ENCODE measurements at places on chromosomes 4 and X.

GRCh38 chr4:143411527-143412419 lies 75.1 kb downstream of the GAB1 start:
- peak; percentile 63 for DNase-seq

GRCh38 chr4:67576538-67576937 lies 18.0 kb downstream of the STAP1 start:
- DNase-seq, result no peak

DNA sequence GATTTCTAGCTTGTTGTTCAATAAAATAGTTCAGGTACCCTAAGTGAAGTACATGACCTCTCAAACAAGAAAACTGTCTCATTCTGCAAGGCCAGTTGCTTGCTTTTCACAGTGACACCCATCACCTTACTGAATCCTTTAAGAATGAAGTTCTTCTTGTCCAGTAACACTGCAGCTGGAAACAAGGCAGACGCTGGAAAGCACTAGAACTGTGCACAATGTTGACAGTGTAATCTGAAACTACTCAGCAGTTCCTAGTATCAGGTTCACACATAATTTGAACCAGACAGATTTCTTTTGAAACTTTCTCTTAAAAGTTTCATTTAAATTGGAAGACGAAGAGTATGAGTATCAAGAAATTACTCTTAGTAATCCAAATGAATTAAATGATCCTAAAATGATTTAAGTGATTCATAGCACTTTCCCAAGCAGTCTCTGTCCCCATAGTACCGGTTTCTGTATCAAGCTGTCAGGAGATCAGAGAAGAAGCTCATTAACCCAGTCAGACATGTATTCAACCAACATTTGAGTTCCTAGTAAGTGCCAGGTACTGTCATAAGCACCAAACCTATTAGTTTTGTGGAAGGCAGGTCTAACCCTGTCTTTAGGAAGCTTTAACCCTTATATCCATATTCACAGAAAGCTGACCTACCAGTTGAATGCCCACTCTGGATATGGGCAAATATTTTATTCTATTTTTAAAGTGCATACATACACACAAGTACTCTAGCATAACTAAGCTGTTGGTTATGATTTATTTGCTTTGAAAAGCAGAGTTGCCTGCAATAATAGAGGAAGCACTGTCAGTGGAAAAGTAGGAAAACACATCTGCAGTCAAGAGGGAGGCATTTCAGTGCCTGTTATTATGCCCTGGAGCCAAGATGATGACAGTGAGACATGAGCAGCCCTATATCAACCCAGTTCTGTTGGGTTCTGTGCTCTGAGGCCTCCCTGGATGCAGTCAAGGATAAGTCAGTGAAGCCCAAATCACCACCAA lies 63.6 kb downstream of the PALLD start:
- DNase-seq, result peak; percentile 15

DNA sequence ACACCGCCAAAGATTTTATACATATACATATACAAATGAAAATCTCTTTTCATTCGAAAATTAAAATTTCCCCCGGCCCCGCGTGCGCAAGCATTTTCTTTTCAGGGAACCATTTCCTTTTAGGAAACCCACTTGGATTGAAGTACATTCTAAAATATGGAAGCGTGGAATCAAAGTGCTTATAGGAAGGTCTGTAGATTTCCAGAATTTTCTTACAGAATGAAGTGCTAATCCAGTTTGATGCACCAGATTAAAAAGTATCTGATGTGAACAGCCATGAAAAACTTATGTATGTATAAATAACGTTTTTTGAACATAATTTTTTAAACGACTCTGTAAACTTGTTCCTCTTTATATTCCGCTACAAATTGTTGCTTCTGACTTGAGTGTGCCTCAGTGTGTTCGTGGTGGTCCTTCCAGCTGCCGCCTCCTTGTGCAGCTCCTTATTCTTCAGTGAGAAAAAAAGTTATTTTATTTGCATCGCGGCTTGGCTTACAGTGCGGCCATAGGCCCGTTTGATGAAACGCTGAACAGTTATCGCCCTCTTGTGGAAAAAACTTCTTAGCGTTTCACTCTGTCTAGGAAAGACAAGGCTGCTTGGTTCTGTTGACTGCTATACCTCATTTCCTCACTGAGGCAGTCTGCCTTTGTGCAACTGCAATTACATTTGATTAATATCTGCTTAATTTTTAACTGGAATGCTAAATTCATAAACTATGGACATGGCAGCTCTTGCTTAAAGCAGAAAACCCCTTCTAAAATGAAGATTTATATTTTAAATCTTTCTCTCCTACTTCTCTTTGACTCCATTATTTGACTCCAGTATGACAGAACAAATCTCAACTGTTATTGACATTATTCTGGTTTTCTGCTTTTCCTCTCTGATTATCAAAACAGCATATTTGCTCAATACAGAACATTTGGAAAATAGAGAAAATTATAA lies 4.7 kb upstream of the NKX6-1 start:
- peak; percentile 70 for DNase-seq

- DNase-seq, result no peak
Measured at GRCh38 chr4:142040043-142040442, 403.7 kb downstream of the IL15 start.

GRCh38 chr4:69224891-69225290 lies 10.3 kb upstream of the UGT2B11 start:
- no peak for DNase-seq

DNA sequence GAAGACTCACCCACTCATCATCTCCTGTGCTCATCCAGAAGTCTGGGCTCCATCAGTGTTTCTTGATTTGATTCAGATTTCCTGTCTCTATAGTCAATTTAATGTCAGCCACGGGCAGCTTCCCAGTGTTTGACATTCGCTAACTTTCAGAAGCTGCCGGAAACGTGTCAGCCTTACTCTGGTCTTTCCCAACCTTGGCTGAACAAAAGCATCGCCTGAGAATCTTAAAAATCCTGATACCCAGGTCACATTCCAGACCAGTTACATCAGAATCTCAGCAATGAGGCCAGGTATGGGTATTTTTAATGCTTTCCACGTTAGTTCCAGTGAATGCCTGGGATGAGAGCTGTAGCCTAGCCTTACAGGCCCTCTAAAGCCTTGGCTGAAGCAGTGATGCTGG lies 233.8 kb downstream of the FRMPD4 start:
- no peak for DNase-seq

- no peak for DNase-seq
Measured at GRCh38 chr4:125836597-125837195, 521.9 kb downstream of the FAT4 start.

- no peak for DNase-seq
Measured at GRCh38 chrX:79182071-79182470, 37.6 kb downstream of the GPR174 start.

DNA sequence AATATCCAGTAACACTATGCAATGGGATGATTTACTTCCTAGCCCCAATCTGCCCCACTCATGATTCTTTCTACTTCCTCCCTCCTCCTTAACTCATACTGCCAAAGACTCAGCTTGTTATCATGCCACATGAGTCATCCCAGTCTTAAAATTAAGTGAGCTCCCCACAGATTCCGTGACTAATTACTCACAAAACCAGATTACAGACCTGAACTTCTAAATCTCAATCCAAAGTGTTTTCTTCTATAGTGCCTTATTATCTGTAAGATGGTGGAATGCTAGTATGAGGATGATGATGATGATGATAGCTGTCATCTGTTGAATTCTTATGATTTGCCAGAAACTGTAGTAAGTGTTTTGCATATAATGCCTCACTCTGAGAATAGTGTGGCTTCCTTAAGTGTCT lies 27.7 kb upstream of the GPC3 start:
- no peak for DNase-seq

DNA sequence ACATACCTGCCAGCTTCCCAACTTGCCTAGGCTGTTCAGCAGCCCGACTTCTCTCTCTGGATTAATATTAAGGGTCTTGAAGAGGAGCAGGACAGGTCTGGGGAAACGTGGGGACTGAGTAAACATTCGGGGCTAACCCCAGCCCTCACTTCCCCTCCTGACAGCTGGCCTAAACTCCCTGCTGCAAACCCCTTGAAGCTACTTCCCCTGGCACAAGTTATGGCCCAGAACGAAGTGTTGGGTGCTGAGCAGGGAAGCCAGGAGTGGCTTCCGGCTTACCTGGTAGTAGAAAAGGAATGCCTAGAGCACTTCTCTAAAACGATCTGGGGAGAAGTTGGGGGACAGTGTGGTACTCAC lies 200.0 kb downstream of the BCOR start:
- DNase-seq, result no peak

GRCh38 chr4:6586715-6587325 lies 11.8 kb downstream of the MAN2B2 start:
- no peak for DNase-seq

- no peak for DNase-seq
Measured at GRCh38 chr4:166777760-166778159, 456.5 kb downstream of the SPOCK3 start.

GRCh38 chrX:98207947-98208346 lies 1324.2 kb downstream of the RPA4 start:
- no peak for DNase-seq

DNA sequence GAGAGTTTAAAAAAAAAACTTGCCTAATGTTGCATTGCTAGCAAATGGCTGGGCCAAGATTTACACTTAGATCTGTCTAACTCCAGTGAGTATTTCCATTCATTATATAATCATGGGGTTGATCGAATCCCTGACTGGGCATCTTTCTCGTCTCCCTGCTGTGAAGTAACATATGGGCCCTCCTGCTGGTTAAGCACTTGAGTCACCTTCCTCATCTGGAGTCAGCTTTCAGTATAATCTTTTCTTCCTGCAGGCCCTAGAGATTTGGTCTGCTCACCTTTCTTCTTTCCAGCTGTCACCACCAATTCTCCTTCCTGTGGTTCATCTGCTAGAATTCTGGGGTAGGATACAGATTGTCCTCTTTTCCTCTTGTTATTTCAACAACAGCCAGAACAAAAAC lies 41.6 kb downstream of the TIGD2 start:
- DNase-seq, result no peak

DNA sequence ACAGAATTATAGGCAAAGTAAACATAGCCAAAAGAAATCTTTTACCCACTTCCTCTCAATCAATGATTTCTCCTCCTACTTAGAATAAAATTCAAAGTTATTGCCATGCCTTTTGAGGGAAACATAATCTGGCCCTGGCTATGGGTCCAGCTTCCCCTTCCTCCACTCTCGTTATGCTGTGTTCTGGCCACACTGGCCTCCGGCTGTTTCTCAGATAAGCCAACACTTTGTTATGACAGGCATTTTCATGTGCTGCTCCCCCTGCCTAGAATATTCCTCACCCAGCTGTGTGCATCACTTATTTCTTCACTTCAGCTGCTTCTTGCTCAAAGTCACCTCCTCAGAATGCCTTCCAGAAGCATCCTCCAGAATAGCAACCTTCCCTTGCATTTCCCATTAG lies 386.6 kb upstream of the AADAT start:
- no peak for DNase-seq

DNA sequence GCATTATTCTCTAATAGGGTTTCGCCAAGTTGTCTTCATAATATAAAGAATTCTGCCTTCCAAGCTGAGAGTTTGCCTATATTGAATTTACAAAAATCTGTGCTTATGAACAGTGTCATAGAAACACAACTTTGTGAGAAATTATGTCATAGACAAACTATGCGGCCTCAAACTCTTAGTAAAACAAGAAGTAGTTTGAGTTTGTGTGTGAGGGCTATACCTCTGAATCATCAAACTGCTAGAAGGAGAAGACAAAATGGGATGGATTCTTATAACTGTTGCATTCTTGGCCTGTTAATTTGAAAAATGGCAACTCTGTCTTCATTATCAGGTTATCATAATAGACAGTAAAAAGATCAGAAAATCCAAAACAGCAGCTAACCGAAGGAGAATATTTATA lies 46.1 kb upstream of the NAP1L5 start:
- no peak for DNase-seq

DNA sequence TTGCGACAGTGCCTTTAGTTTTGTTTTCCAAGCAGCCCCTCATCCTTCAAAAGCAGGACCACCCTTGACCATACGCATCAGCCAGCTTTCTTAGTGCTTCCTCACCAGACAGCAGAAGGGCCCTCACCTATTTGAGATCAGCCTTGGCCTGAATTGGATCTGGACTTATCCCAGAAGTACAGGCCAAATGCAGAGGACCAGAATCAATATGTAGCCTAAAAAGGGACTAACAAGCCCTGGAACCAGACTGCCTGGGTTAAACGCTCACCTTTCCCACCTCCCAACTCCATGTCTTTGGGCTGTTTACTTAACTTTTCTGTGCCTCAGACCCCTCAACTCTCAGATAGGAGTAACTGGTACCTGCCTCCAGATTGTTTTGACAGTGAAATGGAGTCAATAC lies 77.7 kb upstream of the ATP6AP2 start:
- no peak for DNase-seq

DNA sequence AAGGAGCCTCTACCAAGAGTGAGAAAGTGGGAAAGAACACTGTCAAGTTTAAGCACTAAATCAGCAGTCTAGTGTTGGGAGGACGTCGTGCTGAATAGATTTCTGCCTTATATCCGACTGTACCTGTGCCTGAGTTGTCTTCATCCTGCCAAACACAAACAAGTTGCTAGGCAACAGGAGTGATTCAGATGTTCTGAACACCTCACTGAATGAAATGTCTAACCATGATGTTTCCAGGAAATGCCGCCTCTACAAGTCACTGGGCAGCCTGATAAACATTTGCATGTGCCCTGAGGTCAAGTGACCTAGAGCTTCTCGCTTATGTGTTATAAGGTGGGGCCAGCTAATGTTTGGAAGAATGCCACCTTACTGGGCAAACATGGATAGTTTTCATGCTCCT lies 37.9 kb downstream of the SGMS2 start:
- DNase-seq, result no peak

GRCh38 chr4:138341739-138342415 lies 99.7 kb upstream of the SLC7A11 start:
- no peak for DNase-seq

DNA sequence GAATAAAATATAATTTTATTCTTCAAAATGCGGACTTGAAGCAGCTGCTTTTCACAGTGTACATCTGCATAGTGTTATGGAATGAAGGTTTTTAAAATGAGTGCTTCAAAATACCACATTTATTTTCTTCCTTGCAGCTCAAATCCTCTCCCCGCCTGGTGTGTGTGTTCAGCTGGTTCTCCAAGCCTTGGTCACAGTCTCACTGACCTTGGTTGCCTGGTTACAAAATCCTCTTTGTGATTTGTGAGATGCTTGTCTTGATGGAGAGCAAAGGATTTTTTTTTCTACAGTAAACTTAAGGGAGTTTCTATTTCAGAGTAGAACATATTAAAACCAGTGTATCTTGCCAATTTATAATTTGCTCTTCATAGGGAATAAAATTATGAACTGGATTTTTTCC lies 139.2 kb downstream of the PCDH18 start:
- DNase-seq, result peak; percentile 44

DNA sequence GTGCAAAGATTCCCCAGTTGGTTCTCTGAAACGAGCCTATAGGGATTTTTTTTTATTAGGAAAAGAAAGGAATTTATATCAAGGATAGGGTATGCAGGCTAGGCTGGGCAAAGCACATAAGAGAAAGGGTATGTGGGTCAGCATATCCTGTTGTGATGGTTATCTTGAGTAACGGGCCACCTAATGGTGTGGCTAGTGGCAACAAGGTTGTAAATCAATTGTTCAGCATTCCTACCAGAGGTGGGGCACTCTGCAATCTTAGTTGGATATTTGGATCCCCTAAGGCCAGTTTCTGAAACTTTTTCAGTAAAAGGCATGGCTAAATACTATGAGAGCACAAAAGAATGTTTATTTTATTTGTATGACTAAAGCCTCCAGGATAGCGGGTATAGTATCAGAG lies 42.7 kb downstream of the DCAF12L1 start:
- no peak for DNase-seq

Measured in NCI-H1105 treated with DMSO at 0.1 percent for 48 hours (cell line).